ENCODE measurements at places on chromosomes 6 and 20.

DNA sequence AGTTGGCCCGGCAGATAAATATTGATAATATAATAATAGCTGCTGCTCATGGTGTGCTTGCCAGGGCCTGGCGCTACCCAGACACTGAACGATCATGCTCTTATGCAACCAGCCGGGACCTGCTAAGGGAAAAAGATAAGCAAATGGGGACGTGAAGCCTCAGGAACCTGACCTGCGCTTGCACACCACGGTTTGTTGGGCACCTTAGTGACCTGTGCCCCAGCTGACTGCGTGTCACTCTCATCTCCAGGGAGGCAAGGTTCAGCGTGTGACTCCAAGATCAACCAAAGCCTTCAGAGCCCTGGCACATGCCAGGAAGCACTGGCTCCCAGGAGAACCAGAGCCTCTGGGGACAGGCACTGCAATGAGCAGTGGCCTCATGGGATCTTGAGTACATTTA is 111.1 kb downstream of the AGPAT4 start:
- DNase-seq = no peak

DNA sequence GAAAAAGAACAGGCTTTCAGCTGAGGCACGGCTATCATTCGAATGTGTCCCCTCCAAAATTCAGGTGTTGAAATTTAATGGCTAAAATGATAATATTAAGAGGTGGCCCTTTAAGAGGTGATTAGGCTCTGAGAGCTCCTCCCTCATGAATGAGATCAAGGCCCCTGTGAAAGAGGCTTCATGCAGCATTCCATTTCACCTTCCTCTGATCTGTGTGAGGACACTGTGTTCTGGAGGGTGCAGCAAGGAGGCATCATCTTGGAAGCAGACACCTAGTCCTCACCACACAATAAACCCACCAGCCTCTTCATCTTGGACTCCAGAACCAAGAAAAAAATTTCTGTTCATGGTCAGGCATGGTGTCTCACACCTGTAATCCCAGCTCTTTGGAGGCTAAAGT is 56.4 kb downstream of the PPP1R14C start:
- no peak for DNase-seq

- no peak for DNase-seq
Observed at GRCh38 chr6:110676396-110676795, 138.9 kb downstream of the CDK19 start.

GRCh38 chr6:24054388-24054787 is 71.6 kb upstream of the NRSN1 start:
- no peak for DNase-seq

- no peak for DNase-seq
Observed at GRCh38 chr20:18588574-18588933, 700 bp downstream of the DTD1 start.

- DNase-seq = no peak
Observed at GRCh38 chr6:8059129-8059528, 5.1 kb downstream of the BLOC1S5 start.

- DNase-seq = no peak
Observed at GRCh38 chr6:135833771-135834170, 17.7 kb upstream of the PDE7B start.

- DNase-seq = no peak
Observed at GRCh38 chr6:159313018-159313417, 143.8 kb downstream of the FNDC1 start.

- DNase-seq = no peak
Observed at GRCh38 chr6:138227316-138227781, 9.1 kb upstream of the PBOV1 start.

GRCh38 chr6:113908801-113909200 is 51.7 kb downstream of the MARCKS start:
- DNase-seq = no peak

- DNase-seq = no peak
Observed at GRCh38 chr6:18207949-18208348, 52.7 kb downstream of the KDM1B start.

DNA sequence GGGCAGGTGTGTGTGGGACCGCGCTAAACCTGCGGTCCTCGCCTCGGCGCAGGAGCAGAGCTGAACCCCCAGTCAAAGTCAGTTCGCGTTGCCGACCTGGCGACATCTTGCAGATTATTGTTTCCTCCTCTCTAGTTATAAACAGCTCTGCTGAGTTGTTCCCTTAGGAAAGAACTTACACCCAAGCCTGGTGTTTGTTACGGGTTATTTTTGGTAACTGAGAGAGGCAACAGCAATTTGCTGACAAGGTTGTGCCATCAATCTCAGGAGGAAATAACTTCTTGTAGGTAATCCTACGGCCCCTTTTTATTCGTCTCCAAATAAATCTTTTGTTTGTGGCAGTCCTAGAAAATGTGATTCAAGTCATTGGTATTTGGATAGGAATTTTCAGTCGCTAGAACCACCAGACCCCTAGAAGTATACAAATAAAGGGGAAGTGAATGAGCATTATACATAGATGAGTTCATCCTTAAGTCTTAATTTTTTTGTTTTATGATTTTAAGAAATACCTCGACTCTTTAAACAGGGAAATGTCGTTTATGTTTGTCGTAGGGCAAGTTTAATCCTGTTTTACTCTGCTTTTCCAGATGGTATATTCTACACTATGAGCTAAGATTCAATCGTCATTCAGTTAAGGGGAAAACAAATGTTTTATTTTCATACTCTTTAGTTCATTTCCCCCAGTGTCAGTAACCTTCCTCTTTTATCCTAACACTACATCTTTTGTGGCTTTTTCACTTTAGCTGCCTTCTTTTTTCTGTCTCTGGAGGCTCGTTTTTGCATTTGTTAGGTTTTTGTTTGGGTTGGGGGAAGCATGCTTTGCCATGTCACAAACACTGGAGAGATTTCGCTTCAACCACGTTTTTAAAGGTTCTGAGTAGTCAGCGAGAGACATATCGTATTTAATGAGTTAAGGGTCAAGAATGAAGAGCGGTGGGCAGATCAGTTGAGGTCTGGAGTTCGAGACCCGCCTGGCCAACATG is 1.2 kb downstream of the PM20D2 start:
- DNase-seq = no peak

- DNase-seq = no peak
Observed at GRCh38 chr6:30360139-30360538, 15.2 kb downstream of the RPP21 start.

DNA sequence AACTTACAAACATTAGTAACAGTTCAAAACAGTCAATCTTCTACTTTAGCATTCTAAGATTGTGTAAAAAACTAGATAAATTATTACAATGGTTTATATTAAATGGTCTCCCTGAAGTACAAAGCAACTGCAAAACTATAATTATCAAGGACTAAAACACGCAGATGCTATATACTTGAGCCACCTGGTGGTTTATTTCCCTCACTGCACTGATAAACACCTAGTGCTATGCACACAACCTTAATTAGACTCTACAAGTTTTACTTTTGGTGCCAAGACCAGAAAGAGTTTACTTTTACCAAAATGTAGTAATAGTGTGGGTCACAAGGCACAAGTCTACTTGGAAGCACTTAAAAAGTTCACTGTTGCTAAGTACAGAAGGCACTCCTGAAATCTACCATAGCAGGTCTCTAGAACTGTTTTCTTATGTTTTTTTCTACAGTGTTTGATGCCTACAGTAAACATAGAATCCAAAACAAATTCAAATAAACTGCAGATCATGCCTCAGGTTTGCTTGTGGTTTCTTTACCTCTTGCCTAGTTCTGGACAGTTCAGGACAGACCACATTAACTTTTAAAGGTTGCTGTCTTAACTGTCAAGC is 49.2 kb downstream of the GMDS start:
- DNase-seq = peak; percentile 15

Data from CD4-positive, alpha-beta T cell treated with Interferon alpha-2 for 1 hour (primary cell).